Activated CD4-positive, alpha-beta T cell treated with anti-CD3 and anti-CD28 coated beads, Interleukin-2, amount 50 U/mL, for 4 hours (primary cell): ENCODE measurements at places on chromosomes 1 and 21.

DNA sequence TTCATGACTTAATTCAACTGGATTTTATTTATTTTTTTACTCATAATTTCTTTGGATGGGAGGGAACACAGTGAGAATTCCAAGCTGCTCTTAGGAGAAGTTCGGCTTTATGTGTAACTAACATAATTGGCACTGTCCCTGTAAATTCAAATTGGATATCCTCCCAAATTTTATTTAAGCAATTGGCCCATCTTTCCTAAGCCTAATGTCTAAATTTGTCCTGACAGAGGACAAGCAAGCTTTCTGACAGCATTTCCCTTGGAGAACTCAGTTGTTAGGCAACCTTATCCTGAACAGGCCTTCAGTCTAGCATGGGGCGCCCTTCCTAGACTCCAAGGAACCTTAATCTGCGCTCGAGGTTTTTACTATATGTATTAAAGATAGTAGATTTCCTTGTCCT, 550.3 kb downstream of the NUF2 start:
- no peak for DNase-seq

- DNase-seq: no peak
Measured at GRCh38 chr1:80656014-80656636, 1144.6 kb upstream of the ADGRL2 start.

- DNase-seq: no peak
Measured at GRCh38 chr1:46508757-46509156, 19.1 kb downstream of the DMBX1 start.

DNA sequence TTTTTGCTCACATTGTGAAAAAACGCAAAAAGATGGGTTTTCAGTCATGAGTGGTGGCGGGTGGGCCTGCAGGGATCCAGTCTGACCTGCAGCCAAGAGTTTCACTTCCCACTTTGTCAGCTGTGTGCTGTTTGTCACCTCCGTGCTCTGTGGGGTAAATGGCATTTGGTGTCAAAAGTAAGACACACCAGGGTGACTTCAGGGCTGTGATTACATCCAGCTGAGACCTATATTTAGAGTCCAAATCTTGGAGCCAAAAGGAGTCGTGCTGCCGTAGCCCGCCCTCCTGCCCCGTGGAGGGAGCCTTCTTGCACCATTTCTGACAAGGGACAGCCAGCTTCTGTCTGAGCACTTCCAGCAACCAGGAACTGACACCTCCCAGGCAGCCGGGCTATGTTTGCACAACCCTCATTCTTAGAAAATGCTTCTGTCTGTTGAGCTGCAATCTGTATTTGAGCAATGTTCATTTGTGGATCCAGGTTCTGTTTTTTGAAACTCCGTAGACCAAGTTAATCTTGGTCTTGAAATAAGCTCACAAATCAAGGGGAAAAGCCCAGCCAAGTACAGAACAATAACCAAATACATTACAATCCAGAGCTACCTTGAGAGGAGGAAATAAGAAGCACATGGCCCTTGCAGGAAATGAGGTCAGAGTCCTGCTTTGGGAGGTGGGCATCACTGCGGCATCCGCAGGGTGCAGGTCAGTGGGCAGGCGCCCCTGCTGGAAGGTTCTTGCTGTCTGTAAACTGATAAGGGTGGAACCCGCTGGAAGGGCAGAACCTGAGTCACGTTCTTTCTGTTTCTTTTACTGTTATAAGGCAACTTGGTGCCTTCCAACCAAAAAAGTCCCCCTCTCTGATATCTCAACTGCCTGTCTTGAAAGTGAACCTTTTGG, 14.4 kb downstream of the ABCG1 start:
- DNase-seq: peak; percentile 62

- no peak for DNase-seq
Measured at GRCh38 chr1:65623895-65624294, 168.8 kb upstream of the PDE4B start.

GRCh38 chr1:236854605-236854983, 59.5 kb downstream of the MTR start:
- no peak for DNase-seq

DNA sequence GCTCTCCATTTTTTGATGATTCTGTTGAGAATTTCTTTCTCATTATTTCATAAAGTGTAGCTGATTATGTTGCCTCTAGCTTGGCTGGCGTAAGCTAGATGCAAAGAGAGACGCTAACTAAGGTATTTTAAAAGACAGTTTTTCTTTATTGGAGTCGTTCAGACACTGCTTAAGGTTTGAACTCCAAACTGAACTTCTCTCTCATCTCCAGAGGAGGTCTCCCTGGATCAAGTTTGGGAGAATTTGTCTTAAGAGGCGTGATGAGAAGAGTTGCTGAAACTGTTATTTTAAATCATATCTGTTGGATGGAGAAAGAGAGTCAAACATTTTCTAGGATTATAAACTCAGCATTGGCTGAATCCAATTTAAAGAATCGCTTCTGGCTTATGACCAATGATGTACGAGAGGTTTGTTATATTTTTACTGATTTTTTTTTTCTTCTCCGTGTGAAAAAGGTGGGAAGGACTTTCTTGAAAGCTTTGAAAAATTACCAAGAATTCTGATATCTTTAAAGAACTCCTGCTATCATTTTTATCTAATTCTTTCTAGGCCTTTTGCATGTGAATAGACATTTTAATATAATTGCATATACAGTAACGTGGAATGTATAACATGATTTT, 34.0 kb downstream of the MAP3K7CL start:
- no peak for DNase-seq

DNA sequence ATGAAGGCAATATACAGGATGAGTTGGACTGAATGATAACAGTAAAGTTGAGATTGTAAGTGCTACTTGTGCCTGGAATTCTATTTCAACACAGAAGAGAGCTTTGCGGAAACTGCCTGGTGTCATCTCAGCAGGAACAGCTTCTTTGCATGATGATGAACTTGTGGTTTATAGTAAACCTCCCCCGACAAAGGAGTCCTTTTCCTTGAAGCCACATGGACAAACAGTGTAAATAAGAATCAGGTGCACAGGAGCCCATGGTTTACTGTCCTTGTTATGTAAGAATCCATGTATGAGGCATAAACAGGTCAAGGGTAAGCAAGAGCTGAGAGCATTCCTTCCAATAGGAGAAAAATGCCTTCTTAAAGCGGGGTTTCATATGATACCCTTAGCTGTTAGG, 66.2 kb downstream of the PCNX2 start:
- no peak for DNase-seq

- DNase-seq: no peak
Measured at GRCh38 chr1:168554603-168555483, 11.0 kb upstream of the XCL2 start.

- no peak for DNase-seq
Measured at GRCh38 chr1:202193614-202194327, at the start of gene LGR6. Gene LGR6, plus strand, starts transcription at chr1:202193799. Its CDS starts 191 bp downstream, at chr1:202193990.

GRCh38 chr1:194280463-194280862, 1094.0 kb upstream of the B3GALT2 start:
- DNase-seq: no peak

DNA sequence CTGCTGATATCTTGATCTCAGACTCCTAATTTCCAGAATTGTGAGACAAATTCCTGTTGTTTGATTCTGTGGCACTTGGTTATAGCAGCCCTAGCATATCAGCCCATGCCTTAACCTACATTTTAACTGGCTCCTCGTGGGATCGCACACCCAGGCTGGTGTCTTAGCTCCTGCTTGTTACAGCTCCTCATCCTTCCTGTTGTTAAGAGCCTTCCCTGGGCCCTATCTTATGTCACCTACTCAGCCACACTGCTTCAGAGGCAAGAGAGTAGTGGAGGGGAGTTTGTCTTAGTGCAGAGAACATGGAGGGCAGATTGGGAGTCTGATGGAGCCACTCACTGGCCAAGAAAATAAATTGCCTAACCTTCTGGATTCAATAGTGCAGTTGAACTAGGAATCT, 131.0 kb downstream of the ROR1 start:
- DNase-seq: no peak

- no peak for DNase-seq
Measured at GRCh38 chr1:17340358-17340757, 31.6 kb upstream of the PADI6 start.

GRCh38 chr1:86828024-86828423, 85.9 kb downstream of the SELENOF start:
- no peak for DNase-seq

DNA sequence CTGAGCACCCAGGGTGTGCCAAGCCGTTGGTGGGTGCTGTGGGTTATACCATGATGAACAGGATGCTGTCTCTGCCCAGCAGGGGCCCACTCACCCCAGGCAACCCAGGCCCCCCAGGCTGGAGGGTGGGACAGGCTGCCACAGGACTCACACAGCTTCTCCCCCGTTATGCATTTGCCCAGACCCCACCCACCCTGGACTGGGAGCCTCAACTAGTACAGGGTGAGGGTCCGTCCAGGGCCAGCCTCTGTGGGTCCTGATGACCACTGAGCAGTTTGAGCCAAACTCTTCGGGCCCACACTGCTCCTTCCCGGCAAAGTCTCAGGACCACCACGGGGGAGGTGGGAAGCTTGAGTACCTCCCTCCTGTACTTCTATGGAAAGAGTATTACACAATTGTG, 3.8 kb upstream of the PRELP start:
- no peak for DNase-seq

DNA sequence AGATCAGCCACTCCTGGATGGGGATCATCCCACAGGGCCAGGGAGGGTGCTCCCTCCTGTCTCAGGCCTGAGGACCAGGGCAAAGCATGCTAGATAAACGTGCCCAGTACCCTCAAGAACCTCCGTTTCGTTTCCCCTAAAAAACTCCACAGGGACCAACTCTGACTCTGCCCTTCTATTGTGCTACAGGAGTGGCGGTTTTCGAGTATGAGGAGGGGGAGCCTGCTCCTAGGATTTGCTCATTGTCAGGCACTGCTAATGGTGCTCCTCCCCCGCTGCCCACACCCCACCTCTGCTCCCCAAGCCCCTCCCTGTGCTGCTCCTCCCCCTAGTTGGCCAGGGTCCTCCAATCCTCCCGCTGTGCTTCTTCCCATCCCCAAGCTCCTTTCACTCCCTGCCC, 32.0 kb downstream of the PGBD5 start:
- no peak for DNase-seq

GRCh38 chr1:112744009-112744578, 29.0 kb upstream of the PPM1J start:
- no peak for DNase-seq

GRCh38 chr1:53678507-53678906, 60.5 kb downstream of the GLIS1 start:
- no peak for DNase-seq

- DNase-seq: no peak
Measured at GRCh38 chr1:51238034-51238403, 1.9 kb downstream of the RNF11 start.

DNA sequence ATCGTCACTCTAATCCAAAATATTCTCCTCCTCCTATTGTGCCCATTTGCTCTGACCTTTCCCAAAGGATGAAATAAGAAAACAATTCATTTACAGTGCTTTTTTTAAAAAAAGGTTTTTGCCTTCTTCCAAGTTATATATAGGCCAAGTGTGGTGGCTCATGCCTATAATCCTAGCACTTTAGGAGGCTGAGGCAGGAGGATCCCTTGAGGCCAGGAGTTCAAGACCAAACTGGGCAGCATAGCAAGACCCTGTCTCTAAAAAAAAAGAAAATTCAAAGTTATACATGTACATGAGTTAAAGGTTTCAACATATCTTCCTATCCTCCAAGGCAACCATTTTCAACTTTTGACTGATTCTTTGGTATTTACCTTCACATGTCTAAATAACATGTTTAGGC, 10.1 kb upstream of the USP1 start:
- DNase-seq: no peak

DNA sequence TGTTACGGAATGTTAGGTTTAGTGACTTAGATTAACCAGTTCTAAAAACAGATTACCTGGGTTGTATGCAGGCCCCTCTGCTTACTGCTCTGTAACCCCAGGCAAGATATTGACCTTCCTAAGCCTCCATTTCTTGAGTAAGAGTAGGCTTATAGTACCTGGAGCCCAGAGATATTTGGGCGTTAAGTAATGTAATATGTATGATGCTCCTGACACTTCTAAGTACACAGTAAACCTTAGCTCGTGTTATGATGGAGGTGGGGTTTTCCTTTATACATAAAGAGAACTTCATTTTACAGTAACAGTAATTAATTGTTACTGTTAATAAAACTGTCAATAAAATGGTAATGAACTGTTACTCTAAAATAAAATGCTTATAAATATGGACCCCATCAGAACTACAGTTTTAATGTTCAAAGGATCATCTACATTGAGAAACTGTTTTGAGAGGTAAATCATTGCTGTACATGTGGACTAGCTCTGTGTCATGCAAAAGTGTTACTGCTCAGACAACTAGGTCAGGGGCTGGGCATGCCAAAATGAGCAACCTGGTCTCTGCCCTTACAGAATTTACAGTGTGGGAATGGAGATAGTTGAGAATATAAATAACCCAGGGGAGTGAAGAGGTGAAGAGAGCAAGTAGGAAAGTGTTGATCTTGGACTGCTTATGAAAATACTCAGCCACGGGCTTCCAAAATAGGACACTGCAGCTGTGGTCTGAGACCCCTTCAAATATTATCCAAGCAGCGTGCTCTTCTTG, 26.6 kb downstream of the LRRC8C start:
- DNase-seq: peak; percentile 17

- no peak for DNase-seq
Measured at GRCh38 chr21:26776310-26777021, 68.7 kb downstream of the ADAMTS1 start.

GRCh38 chr1:31497601-31498000, 78.7 kb upstream of the TINAGL1 start:
- DNase-seq: no peak

GRCh38 chr1:174222166-174222949, 63.0 kb downstream of the RABGAP1L start:
- no peak for DNase-seq

DNA sequence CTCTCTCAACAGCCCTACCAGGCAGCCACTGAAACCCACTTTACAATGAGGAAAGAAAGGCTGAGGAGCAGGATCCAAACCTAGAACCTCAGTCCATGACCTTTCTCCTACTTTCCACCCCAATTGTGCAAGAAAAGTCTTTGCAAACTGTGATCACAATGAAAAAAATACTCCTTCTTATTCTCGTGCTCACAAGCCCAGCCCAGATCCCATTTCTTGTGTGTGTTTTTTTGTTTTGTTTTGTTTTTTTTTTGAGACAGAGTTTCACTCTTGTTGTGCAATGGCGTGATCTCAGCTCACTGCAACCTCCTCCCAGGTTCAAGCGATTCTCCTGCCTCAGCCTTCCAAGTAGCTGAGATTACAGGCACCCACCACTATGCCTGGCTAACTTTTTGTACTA, 97.7 kb downstream of the CRYAA start:
- no peak for DNase-seq
